Activated naive CD8-positive, alpha-beta T cell treated with anti-CD3 and anti-CD28 coated beads, Interleukin-2, amount 10 ng/mL, durations not matched to agents 7 days and 5 days (primary cell): ENCODE measurements at places on chromosomes 7 and 10.

GRCh38 chr7:1714583-1715330 lies 44.7 kb downstream of the ELFN1 start:
- no peak for DNase-seq

- DNase-seq: no peak
These were observed 758.6 kb downstream of the AUTS2 start for GRCh38 chr7:70356787-70357328.

DNA sequence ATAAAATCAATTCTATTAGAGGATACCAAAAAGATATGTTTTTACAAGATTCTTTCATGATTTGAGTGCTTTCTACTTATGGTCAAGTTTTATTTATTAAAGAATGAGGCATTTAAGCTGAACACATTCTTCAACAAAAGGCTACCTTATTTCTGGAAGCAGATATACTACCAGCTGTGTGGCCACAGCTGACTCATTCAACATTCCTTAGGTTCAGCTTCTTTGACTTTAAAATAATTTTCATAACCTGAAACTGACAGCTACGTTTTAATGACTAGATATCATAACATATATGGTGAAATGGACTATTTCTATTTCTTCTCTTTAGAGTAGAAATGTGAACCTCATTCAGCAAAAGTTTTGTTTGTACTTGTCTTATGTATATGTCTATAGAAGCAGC lies 414.2 kb upstream of the SEMA3C start:
- no peak for DNase-seq

DNA sequence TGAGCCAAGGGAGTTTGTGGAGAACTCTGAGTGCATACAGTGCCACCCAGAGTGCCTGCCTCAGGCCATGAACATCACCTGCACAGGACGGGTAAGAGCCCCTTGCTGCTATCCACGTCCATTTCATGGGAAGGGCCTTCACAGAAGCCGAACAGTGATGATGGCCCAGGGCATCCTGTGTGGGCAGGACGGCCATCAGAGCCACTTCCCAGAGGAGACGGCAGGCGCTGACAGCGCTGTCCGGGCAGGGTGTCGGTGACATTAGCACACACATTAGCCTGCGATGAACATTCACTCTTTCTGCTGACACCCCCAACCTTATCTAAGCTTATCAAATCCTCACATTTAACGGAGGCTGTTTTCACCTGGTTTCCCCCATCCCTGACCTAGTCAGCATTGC lies 144.9 kb downstream of the EGFR start:
- no peak for DNase-seq

DNA sequence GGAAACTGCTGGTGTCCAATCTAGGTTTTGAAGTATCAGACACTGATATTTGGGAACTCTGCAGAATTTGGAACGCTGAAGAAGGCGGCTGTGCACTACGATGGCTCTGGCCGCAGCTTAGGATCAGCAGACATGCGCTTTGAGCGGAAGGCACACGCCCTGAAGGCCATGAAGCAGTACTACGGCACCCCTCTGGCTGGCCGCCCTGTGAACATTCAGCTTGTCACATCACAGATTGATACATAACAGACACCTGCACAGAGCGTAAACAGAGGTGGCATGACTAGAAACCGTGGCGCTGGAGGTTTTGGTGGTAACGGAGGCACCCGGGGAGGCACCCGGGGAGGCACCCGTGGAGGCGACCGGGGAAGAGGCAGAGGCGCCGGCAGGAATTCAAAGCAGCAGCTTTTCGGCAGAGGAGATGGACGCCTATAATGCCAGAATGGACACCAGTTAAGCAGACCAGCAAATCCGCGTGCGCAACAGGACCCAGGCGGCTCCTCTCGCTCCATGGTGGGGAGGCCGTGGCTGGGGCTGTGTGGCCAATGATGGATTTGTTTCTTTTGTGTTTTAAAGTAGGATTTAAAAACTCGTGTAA lies 22.2 kb upstream of the CCL24 start:
- no peak for DNase-seq

- DNase-seq: no peak
These were observed 79.9 kb downstream of the ELFN1 start for GRCh38 chr7:1749864-1750466.

DNA sequence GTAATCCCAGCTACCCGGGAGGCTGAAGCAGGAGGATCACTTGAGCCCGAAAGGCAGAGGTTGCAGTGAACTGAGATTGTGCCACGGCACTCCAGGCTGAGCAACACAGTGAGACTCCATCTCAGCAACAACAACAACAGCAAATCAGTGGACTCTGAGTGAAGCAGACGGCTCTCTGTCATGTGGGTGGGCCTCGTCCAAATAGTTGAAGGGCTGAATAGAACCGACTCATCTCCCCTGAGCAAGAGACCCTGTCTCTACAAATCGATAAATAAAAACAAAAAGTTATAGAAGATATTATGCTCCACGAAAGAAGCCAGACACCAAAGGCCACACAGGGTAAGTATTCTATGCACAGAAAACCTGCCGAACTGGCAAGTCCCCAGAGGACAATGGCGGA lies 45.9 kb downstream of the UNCX start:
- DNase-seq: no peak

DNA sequence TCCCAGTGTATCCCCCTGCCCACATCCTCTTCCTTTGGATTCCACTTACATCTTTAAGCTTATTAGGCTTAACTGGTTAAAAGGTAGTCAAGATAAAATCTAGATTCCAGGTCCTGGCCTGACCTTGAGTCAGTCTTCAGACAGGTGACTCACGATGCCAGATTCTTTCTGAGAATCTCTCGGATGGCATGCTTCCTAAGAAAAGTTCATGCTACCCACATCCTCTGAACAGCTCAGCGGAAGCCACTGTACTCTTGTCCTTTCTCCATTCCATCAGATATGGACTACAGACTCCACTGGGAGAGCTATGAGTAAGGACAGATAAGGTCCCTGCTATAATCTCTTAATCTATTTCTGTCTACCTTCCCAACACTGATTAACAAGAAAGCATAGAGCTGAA lies 43.4 kb downstream of the DNMBP start:
- no peak for DNase-seq

DNA sequence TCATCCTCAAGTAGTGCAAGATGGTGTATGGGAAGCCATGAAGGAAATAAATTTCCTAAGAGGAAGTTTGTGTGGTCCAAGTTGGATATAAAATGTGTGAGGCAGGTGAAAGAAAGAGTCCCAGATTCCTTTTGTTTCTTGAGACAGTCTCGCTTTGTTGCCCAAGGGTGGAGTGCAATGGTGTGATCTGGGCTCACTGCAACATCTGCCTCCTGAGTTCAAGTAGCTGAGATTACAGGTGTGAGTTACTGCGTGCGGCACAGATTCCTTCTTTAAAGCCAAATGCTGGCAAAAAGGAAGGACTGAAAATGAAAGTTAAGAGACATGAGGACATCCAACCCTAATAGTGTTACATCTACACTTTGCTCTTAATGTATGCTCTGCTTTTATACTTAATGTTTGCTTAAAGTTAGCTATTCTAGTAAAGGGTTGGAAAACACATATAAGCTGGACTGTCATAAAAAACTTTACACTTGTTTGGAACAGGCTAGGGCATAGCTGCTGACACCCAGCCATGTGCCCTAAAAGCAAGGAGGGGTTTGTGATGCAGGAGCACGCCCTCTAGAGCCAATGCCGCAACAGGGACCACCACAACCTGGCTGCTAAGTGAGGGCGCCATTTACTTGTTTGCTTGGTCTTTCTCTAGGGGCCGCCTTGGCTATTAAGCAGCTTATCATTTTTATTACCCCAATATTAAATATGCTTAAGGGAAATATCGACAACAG lies 34.5 kb downstream of the CLEC2L start:
- no peak for DNase-seq

GRCh38 chr7:27173511-27173955 lies 587 bp downstream of the HOXA10 start:
- DNase-seq: peak; percentile 50

- no peak for DNase-seq
These were observed 55.2 kb upstream of the SLC35B4 start for GRCh38 chr7:134371971-134372370.

DNA sequence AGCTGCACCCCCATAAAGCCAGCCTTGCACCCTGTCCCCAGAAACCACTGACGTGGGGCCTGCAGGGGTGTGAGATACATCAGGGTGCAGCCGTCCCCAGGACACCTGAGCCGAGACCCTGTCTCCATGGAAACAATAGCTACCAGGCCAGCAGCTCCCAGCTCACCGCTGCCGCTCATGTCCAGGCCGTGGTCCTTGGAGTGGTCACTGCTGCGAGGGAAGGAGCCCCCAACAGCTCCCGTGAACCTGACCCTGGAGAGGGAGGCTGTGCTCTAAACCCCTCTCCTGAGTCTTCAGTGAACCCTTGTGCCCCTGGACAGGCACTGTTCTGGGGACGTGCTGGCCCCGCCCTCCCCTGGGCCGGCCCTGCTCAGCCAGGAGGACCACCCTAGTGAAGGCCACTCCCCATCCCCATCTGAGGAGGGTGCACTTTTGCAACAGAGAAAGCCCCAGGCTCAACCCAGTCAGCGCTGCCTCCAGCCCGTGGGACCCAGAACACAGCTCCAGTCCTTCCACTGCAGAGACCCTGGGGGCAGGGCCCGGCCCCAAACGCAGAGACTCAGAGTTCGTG lies 19.6 kb upstream of the INPP5A start:
- DNase-seq: no peak

GRCh38 chr7:150631084-150631826 lies 930 bp downstream of the GIMAP6 start:
- DNase-seq: peak; percentile 56

DNA sequence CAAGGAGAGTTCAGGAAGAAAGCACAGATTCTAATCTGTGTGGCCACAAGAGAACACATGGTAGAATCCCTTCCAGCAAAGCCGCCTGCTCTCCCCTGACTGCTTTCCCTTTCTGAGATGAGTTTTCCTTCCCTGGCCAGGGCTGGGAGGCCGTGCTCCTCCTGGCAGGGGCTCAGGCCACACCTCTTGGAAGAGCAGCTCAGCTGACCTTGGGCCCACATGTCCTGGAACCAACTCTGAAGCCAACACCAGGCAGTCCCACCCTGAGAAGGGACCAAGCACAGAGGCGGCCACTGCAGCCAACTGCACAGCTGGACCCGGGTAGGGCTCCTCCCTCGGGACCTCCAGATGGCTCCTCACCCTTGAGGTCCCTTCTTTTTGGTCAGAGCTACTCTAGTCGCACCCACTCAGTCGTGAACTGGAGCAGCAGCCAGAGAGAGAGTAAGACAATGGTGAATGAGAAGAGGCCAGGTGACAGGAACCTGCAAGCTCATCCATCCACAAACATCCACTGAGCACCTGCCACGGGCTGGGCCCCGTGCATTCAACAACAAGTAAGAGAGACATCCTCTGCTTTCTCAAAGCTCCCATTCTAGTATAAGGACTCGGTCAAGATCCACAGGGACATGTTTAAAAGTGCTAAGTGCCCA lies 40.3 kb downstream of the FAM53B start:
- DNase-seq: no peak

DNA sequence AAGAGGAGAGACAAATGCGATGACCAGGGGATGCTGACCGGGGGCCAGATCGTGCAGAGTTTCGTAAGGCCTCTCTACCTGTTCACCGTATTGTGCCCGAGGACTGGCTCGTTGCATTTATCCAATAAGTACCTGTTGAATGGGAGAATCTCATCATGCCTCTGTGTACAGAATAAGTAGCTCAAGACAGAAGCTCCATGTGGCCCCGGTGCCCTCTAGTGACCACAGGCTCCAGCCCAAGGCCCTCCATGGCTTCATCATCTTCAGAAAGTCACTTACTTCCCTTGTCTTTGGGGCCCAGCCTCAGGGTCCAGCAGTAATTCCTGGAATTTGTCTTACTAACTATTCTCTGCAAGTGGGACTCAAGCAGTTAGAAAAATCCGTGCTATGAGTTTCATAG lies 151.0 kb downstream of the CHN2 start:
- DNase-seq: peak; percentile 34

DNA sequence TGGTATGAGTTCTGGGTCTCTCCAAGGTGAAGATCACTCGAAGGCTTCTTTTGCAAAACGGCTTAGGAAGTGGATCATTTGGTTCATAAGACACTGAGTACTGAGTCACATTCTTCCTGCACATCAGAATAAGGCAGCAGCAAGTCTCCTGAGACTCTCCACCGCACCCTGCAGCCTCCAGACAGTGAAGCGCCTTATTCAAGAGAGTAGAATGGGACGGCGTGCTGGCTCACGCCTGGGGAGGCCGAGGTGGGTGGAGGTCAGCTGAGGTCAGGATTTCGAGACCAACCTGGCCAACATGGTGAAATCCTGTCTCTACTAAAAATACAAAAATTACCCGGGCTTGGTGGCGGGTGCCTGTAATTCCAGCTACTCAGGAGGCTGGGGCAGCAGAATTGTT lies 70.3 kb downstream of the C10orf143 start:
- DNase-seq: no peak

- DNase-seq: peak; percentile 71
These were observed 42.4 kb upstream of the FAM20C start for GRCh38 chr7:149791-150636.

GRCh38 chr7:12951397-12951801 lies 264.0 kb downstream of the ARL4A start:
- no peak for DNase-seq

GRCh38 chr7:57427146-57427545 lies 22.8 kb upstream of the ZNF716 start:
- no peak for DNase-seq

- no peak for DNase-seq
These were observed 195.0 kb upstream of the RHOBTB1 start for GRCh38 chr10:61138708-61139591.

DNA sequence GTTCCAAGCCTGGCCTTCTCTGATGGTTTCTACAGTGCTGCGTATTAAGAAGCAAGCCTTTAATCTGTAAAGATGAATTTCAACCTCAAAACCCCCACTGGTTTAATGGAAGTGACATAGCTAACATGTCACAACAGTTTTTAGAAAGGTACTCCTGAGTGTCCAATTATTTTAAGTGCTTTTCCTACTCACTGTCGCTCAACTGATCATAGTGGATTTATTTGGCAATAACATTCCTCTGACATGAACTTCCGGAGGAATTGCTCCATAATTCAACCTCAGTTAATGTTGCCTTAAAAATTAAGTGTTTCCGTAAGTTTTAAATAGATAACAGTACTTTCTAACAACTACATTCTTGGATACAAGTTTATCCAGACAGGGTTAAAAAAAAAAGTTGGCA lies 57.5 kb downstream of the AGMO start:
- no peak for DNase-seq

DNA sequence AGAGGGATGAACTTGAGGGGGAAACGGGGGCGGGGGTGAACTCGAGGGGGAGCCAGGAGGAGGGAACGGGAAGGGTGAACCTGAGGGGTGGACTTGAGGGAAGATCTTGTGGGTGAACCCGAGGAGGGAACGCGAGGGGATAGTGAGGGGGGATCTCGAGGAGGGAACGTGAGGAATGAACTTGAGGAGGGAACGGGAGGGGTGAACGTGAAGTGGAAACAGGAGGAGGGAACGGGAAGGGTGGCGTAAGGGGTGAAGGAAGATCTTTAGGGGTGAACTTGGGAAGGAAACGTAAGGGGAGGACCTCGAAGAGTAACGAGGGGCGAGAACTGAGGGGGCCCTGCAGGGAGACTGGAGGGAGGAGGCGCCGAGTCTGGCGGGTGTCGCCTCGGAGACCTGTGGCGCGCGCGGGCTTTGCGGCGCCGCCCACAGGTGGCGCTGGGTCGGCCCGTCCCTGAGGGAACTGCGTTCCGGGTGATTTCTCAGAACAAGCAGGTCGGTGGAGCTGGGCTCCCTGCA lies 651 bp downstream of the MYO3A start:
- peak; percentile 45 for DNase-seq
